Right renal cortex interstitium (tissue), 3 donors: ENCODE measurements at places on chromosomes 7 and 10. TPM values are rescaled to one million over a fixed set of nuclear protein-coding genes. Genes with fewer than 3 reads are reported as not detected.

MRC1 gene
- polyA plus RNA-seq = 9.9 TPM

CTAGE4 gene
- 5.0 TPM for polyA plus RNA-seq

GRK5 gene
- 18.3 TPM for polyA plus RNA-seq

DNA sequence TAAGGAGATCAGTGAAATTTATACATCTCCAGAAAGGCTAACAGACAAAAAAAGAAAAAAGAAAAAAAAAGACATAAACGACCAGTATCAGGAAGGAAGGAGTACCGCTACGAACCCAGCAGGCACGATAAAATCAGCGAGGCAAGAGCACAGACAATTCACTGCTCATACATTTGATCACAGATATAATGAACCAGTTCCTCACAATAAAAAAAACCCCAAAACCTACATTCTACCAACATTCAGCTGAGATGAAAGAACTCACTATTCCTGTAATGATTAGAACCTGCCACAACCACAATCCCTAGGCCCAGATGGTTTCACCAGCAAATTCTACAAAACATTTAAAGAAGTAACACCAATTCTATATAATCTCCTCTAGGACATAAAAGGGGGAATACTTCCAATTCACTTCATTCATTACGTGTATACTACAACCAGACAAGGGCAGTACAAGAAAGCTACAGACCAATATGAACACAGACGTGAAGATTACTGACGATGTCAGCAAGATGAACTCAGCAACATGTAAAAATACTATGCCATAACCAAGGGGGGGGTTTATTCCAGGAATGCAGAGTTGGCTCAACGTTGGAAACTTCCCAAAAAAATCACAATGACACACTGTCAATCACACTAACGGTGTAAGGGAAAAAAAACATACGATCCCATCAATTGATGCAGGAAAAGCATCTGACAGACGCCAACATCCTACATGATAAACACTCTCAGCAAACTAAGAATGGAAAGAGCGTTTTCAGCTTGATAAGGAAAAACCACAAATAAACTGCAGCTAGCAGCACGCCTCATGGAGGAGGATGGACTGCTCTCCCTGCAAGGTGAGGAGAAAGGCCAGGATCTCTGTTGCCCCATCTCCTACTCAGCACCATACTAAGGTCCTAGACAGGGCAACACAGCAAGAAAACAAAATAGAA is 256.2 kb downstream of the ELFN1 start:
- no peak for DNase-seq

DNA sequence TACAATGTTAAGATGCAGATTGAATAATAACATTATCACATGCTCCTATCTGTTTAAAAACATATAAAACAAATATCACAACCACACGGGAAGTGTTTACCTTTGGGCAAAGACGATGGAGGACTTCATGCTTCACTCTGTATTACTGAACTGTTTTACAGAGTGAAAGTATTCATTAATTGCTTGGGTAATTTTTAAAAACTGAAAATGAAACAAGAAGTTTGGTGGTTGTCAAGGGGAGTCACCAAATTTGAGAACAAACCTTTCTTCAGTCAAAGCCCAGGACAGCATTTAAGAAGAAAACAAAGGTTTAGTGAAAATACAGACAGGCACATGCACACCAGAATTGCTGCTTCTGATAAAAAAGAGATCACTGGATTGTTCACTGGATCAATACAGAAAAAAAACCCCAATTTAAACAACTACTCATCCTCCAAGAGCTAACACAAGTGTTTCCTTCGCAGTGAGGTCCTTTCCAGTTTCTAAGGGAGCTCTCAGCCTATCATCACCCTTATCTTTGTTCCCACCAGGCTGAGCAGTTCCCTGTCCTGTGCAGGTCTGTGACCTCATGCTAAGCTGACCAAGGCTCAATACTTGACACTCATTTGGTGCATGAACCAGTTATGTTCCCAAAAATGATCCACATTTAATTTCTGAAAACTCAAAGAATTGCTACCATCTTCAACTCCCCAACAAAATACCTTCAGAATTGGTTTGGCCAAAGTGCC is 8.8 kb downstream of the PARP12 start:
- no peak for DNase-seq

NPY gene
- polyA plus RNA-seq = 0.55 TPM

DNA sequence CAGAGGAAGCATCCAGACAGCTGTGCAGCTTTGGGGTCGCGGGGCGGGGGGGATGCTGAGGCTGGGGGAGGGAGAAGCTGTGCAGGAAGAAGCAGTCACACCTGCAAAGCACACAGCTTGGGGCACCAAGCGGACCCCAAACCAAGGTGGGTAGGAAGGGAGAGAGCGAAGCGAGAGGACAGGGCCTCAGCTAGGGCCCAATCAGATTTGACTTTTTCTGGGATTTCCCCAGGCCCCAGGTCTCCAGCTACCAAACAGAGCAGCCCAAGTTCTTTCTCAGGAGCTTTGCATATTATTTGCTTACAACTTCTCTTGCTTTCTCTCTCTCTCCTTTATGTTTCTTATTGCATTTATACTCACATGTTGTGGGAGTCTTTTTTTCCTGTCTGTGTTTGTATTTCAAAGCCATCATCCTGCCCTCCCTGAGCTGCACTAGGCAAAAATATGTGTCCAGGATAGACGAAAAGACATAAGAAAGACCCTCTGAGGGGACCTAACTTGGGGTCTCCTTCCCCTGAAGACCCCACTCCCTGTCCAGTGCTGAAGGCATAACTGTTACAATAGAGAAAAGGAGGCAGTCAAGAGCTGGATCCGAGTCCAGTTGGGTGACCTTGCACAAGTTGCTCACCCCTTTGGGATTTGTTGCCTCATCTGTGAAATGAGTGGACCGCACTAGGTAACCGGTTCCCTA is 50.6 kb upstream of the SMNDC1 start:
- DNase-seq = no peak

DNA sequence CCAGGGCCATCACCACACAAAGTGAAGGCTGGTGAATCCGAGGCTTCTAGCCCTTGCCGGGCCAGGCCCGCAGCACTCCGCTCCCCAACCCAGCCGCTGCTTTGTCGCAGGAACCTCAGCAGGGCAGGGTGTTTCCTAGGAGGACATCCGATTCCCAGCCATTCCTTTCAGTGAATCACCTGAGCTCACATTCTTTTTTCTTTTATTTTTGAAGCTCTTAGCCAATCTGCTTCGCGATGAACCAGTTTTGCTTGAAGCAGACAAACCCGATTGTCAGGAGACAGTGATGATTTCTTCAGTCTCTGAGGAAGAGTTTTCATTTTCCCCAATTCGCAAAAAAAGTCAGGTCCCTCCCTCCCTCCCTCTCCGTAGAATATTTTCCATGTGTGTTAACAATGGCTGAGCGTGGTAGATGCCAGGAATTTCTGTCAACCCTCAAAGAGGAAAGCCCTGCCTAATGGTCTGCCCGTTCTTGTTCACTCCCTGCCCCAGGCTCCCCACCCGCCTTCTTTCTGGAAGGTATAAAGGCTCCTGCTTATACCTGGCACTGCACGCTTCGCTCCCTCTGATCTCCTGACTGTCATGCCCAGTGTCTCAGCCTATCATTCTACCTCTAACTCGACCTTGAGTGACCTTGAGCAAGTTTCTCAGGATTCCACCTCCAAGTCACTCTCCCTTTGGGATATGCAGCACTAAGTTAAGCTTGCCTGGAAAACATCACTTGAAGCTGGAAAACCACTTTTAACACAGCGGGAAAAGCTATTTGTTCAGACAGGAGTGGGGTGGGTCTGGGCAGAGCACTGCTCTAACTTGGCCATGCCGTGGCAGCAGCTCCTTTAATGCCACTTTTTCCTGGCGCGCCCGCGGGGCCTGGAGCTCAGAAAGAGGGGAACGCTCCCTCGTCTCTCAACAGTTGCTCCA is 35.1 kb downstream of the EGFR start:
- DNase-seq = no peak

GRCh38 chr7:129902788-129903422 is 49.9 kb downstream of the UBE2H start:
- no peak for DNase-seq

DNA sequence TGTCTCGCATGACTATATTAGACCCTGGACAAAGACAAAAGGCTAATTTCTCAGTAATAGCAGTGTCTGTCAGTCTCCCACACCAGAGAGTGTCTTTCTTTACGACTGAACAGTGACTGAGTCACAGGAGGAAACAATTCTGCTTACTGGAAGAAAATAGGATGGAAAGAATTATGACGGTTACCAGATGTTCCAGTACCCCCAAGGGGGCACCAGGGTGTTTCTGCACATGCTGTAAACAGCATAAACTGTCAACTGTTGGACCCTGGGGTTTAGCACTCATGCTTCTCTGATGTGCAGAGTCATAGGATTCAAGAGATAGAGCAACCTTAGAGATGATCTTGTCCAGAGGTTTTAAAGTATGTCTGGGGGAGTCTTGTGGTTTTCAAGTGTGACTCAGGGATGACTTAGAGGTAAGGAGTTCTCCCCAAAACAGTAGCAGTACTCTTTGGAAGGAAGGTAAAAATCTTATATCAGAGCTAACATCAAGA is 291.7 kb downstream of the THSD7A start:
- no peak for DNase-seq

- DNase-seq = no peak
These were observed 40.3 kb downstream of the CPVL start for GRCh38 chr7:29105752-29106668.

GRCh38 chr10:110459600-110459999 is 38.1 kb upstream of the DUSP5 start:
- no peak for DNase-seq

DNA sequence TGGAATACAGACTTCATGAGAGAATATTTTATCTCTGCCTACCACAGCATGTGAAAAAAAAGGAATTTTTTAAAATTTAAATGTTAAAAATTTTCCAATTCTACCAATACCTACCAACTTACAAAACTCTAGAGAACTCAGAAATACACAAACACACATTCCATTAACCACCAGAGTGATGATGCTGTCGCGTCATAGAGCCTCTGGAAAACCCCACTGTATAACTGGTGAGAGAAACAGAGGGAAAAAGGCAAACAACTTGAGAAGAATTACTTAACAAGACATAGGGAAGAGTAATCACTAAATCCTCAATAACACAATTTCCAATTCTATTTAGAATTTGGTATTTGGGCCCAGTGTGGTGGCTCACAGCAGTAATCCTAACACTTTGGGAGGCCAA is 6.2 kb upstream of the SPOCK2 start:
- no peak for DNase-seq

- DNase-seq = no peak
These were observed 53.3 kb downstream of the DIP2C start for GRCh38 chr10:636016-636730.

DNA sequence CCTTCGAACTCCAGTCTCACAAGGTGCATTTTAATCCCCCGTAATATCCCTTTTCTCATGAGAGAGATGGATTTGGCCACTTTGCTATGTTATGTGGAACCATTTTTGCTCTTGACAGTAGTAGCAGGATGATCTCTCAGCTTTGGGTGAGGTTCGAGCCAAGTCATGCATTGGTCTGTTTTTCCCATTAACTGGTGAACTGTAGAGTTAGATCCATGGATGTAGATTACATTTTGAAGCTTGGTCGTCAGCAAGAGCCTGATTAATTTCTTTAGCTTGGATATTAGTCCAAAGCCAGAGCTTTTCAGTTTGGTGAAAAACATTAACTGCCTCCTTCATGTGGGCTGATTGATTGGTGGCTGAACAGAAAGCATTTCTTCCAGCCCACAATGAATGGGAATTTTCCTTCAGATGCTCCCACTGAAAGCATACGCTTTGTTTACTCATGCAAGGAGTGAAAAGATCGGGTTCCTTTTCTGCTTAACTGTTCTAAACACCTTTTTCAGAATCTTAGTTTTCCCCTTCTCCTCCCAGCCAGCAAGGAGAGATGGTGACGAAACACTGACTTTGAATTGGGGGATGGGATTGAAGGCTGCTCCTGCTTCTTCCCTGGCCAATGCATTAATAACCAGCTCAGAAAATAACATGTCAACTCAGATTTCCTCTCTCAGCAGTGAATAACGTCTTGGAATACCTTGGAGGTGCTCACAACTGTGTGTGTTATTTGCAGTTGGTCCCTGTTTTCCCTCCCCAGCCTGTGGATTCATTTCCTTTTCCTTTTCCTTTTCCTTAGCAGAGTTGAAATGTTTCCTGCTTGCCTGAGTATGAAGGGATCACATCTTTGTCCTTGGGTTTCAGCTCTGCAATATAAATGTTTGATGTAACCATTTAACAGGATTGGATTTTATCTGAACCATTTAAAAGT is 351.8 kb upstream of the FZD8 start:
- no peak for DNase-seq

CDNF gene
- 2.7 TPM for polyA plus RNA-seq

DNA sequence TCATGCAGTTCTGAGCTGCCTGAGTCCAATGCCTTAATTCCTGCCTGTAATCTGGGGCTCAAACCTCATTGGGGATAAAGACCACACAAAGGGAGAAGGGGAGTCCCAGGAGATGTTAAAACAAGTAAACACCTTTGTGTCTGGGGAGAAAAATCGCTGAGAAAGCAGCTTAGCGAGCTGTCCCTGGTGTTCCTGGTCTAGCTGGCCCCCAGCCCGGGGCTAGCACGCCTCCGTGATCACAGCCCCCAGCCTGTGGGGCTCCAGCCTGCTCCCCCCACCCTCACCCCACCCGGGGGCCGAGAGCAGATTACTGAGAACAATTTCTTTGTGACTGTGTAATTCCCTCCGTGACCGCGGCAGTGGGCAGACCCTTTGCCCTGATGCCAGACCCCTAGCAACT is 24.8 kb downstream of the DPCD start:
- no peak for DNase-seq

DNA sequence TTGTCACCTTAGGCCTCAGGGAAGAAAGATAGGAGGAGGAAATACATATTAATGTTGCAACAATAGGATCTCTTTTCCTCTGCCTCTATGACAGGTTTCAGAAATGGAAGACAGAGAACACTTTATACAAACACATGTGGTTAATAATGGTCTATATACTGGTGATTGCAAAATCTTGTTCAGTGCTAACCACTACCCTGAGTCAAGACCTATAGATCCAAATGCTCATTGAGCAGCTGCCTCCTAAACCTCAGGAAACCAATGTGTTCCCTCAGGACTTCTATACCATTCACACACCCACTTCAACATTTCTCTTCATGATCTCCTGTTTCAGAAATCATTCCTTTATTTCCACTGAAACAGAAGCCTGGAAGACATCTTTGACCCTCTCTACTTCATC is 32.5 kb upstream of the VWDE start:
- DNase-seq = no peak

GRCh38 chr10:17231788-17232187 is 3.7 kb downstream of the VIM start:
- DNase-seq = no peak

- no peak for DNase-seq
These were observed 95.4 kb downstream of the ZRANB1 start for GRCh38 chr10:125037145-125037877.

GRCh38 chr7:88090240-88090639 is 129.6 kb downstream of the SRI start:
- DNase-seq = no peak

DNA sequence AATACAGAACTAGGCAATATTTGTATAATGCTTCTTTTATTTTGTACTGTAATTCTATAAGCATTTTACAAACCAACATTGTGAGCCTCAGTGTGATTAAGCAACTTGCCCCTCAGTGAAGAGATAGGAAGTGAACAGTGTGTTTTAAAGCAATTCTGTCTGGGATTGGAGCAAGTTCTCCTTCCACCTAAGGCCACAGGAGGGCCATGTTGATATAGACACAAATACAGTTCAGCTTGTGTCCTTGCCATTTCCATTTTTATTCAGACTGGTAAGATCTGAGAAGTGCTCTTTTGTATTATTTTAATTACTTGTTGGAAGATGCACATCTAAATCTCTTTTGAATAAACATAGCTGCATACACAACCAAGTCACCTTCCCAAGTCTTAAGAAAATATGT is 416.3 kb upstream of the COBL start:
- DNase-seq = no peak

GRCh38 chr10:15262036-15262713 is 93.7 kb upstream of the NMT2 start:
- no peak for DNase-seq

GRCh38 chr7:105015390-105015965 is 1.5 kb downstream of the KMT2E start:
- DNase-seq = no peak
